ENCODE measurements at places on chromosomes 11 and 22.

- no peaks in the 10 kb centered on the region for H3K27me3 ChIP-seq
- no peak for DNase-seq
- H3K27ac ChIP-seq: no peak overlapping the region
- H3K4me3 ChIP-seq: no peak overlapping the region
- no peaks in the 10 kb centered on the region for H3K4me1 ChIP-seq
These were observed 187.6 kb downstream of the PGR start for GRCh38 chr11:100942016-100942415.

DNA sequence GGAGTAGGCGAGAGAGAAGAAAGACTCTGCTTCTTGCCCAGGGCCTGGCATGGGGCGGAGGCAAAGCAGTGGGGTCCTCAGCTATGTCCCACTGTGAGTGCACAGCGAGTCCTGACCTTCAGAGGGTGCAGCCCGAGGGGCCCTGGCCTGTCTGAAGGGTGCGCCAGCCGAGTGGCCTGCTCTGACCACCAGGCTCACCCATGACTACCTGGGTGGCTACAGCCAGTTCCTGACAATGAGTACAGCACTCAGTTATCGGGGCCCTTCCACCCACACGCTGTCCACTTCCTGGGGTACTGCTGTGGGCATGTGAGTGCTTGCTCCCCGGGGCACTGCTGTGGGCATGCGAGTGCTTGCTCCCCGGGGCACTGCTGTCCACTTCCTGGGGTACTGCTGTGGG is 74.1 kb upstream of the B3GAT1 start:
- no peak overlapping the region for H3K27ac ChIP-seq
- no peaks in the 10 kb centered on the region for H3K36me3 ChIP-seq
- H3K4me3 ChIP-seq: no peak overlapping the region
- DNase-seq: no peak
- no peaks in the 10 kb centered on the region for H3K27me3 ChIP-seq

GRCh38 chr22:35892192-35892591 is 136.4 kb downstream of the RBFOX2 start:
- H3K36me3 ChIP-seq: no peaks in the 10 kb centered on the region
- no peak for DNase-seq
- H3K4me1 ChIP-seq: no peaks in the 10 kb centered on the region
- H3K4me3 ChIP-seq: no peak overlapping the region
- H3K27ac ChIP-seq: no peak overlapping the region
- no peaks in the 10 kb centered on the region for H3K27me3 ChIP-seq

DNA sequence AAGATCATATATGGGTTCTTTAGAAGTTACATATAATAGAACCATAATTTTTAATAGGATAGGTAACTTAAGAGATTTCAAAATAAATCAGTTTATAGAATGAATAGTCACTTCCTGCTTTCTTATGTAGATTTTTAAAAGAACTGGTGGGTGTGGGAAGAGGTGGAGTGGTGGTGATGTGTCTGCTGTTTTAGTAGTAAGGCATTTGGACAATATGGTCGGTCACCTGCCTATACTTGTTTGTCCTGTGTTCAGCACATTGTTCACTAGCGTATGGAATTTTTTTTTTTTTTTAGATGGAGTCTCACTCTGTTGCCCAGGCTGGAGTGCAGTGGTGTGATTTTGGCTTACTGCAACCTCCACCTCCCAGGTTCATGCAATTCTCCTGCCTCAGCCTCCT is 39.3 kb downstream of the CCDC81 start:
- no peaks in the 10 kb centered on the region for H3K36me3 ChIP-seq
- H3K27ac ChIP-seq: no peak overlapping the region

- no peak for DNase-seq
- H3K36me3 ChIP-seq: no peaks in the 10 kb centered on the region
- no peaks in the 10 kb centered on the region for H3K27me3 ChIP-seq
- no peak overlapping the region for H3K27ac ChIP-seq
These were observed 9.2 kb upstream of the KCNE3 start for GRCh38 chr11:74476536-74476935.

DNA sequence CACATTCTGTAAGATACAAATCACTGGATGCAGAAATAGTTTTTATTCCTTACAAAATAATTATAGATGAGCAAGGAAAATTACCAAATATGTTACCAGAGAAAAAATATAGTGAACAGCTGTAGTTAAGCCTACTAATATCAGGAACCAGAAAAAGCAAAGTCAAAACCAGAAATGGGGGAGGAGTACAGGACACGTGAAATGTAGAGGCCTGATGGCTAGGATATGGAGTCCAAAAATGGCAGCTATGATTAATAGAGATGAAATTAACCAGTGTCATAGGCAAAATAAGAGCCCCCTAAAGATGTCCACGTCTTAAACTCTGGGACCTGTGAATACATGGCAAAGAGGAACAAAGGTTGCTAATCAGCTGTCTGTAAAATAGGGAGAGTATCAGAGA is 34.1 kb downstream of the MRE11 start:
- H3K36me3 ChIP-seq: peaks cover 8% of the 10 kb centered on the region
- no peaks in the 10 kb centered on the region for H3K4me1 ChIP-seq
- no peak overlapping the region for H3K4me3 ChIP-seq
- DNase-seq: no peak
- no peak overlapping the region for H3K27ac ChIP-seq

GRCh38 chr22:22552630-22553029 is 6.4 kb downstream of the PRAME start:
- H3K36me3 ChIP-seq: no peaks in the 10 kb centered on the region
- H3K27me3 ChIP-seq: no peaks in the 10 kb centered on the region

DNA sequence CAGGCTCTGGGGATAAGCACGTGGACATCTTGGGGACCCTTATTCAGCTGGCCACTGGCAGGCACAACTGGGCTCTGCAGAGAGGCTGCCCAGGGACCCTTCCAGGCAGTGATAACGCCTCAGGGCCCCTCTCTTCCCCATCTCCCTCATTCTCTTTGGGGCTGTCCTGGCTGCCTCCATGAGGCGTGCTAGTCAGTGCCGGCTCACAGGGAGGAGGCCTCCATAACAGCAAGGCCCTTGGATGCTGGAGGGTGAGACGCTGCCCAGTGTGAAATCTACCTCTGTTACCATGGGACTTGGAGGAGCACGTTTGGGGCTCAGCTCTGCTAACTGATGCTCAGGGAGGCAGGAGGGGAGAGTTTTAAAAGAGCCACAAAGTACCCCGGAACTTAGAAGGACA is 221.3 kb downstream of the CTTN start:
- no peak overlapping the region for H3K27ac ChIP-seq
- no peak for DNase-seq
- no peaks in the 10 kb centered on the region for H3K4me1 ChIP-seq
- H3K27me3 ChIP-seq: no peaks in the 10 kb centered on the region

- DNase-seq: no peak
- no peak overlapping the region for H3K4me3 ChIP-seq
- no peaks in the 10 kb centered on the region for H3K4me1 ChIP-seq
- no peaks in the 10 kb centered on the region for H3K36me3 ChIP-seq
- H3K27me3 ChIP-seq: no peaks in the 10 kb centered on the region
- no peak overlapping the region for H3K27ac ChIP-seq
These were observed 94.1 kb downstream of the DBX1 start for GRCh38 chr11:20066013-20066782.

DNA sequence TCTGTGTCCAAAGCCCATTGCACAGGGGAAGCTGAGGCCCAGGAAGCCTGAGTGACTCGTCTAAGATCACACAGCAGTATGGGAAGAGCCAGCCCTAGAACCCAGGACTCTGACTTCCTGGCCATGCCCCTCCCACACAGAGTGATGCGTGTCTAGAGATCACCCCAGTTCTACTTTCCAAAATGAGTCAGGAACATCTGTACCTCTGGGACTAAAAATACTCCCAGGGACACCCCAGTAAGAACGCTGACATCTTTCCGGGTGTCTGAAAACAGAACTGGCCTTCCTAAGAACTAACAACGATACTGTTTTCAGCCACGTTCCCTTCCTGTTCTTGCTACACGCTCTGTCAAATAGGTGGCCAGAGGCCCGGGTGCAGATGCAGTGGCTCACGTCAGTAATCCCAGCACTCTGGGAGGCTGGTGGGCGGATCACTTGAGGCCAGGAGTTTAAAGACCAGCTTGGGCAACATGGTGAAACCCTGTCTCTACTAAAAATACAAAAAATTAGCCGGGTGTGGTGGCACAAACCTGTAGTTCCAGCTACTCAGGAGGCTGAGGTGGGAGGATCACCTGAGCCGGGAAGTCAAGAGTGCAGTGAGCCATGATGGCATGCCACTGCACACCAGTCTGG is 21.7 kb upstream of the PDGFB start:
- H3K4me3 ChIP-seq: no peak overlapping the region
- no peaks in the 10 kb centered on the region for H3K4me1 ChIP-seq
- DNase-seq: no peak
- H3K27ac ChIP-seq: no peak overlapping the region
- no peaks in the 10 kb centered on the region for H3K27me3 ChIP-seq

DNA sequence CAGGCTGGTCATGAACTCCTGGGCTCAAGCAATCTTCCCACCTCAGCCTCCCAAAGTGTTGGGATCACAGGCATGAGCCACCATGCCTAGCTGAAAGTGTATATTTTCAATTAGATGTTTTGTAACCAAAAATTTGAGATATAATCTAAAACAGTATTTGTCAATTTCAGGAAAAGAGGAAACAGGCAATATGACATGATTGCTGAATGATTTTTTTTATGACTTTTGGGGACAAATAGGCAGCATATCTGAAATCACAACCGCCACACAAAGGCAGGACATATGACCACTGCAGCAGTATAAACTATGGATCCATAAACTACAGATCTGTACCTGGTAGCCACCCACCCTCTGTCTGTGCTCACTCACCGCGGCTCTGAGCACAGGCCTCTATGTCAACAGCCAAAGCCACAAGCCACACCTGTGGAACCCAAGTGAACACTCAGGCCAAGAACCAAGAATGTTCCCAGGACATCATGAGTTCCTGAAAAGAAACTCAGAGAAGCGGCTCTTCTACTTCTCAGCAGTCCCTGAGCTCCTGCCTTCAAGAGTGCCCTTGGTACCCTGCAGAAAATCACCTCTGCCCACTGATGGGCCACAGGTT is 22.5 kb downstream of the PISD start:
- peaks cover 7% of the 10 kb centered on the region for H3K4me1 ChIP-seq
- H3K27me3 ChIP-seq: no peaks in the 10 kb centered on the region
- H3K4me3 ChIP-seq: no peak overlapping the region
- DNase-seq: no peak
- H3K36me3 ChIP-seq: no peaks in the 10 kb centered on the region

DNA sequence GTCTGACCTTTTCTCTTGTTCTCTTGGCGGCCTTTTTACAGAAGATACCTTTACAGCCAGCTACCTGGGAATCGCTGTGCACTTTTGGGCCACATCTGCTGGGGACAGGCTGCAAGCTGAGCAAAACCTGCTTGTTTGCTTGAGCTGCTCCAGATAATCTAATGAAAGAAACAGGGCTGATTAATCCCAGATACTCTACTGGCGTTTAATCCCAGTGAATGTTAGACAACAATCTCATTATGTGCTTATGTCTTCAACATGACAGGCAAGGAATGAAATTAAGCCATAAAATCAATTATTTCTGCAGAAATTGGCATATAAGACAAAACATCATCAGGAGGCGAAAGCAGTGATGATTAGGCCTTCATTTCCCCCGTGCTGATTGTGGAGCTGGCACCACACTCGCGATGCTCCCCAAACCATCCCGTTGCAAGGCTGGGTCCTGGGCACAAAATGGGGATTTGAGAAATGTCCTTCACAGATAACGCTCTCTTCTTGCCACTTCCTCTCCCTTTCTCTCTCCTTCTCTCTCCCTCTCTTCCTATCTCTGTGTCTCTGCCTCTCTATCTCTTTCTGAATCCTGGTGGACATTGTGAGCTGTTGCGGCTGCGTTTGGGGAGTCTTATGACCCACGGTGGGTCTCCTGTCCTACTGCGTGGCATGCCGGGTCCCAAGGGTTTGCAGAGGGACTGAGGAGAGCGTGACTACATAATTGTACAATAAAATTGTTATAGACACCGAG is 1053.8 kb downstream of the TBC1D22A start:
- H3K4me1 ChIP-seq: no peaks in the 10 kb centered on the region
- H3K36me3 ChIP-seq: no peaks in the 10 kb centered on the region
- no peak for DNase-seq
- no peak overlapping the region for H3K4me3 ChIP-seq
- no peaks in the 10 kb centered on the region for H3K27me3 ChIP-seq

DNA sequence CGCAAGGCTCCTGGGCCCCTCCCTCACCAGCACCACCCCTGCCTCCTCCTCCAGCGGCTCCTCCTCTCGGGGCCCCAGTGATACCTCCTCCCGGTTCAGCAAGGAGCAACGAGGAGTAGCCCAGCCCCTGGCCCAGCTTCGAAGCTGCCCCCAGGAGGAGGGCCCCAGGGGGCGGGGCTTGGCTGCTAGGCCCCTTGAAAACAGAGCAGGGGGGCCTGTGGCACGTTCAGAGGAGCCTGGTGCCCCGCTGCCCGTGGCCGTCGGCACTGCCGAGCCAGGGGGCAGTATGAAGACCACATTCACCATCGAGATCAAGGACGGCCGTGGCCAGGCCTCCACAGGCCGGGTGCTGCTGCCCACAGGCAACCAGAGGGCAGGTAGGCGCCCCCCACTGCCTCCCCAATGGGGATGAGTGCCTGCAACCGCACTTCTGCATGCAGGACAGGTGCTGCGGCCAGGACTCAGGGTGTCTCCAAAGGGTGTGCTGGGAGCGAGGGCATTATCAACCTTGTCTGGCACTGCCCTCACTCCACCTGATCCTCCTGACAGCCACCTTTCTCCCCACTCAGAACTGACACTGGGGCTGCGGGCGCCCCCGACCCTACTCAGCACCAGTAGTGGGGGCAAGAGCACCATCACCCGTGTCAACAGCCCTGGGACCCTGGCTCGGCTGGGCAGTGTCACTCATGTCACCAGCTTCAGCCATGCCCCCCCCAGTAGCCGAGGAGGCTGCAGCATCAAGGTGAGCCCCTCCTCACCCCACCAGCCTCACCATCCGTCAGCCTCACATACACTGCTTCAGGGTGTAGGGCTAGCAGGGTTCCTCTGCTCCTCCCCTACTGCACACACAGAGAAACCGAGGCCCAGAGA is 10.2 kb downstream of the SMTN start:
- DNase-seq: no peak
- no peaks in the 10 kb centered on the region for H3K4me1 ChIP-seq
- no peak overlapping the region for H3K27ac ChIP-seq
- no peaks in the 10 kb centered on the region for H3K36me3 ChIP-seq

GRCh38 chr11:40397141-40397540 is 1062.3 kb downstream of the LRRC4C start:
- no peaks in the 10 kb centered on the region for H3K27me3 ChIP-seq
- no peak overlapping the region for H3K27ac ChIP-seq
- no peaks in the 10 kb centered on the region for H3K4me1 ChIP-seq
- no peak overlapping the region for H3K4me3 ChIP-seq
